GM12878 (cell line): ENCODE measurements at places on chromosomes 2 and 18. TPM values are rescaled to one million over a fixed set of nuclear protein-coding genes. Genes with fewer than 3 reads are reported as not detected.

Gene BMP10
- not detected in 2 replicates for polyA plus RNA-seq

Gene BMPR2
- 6.2 and 7.8 TPM in 2 replicates for polyA plus RNA-seq

Gene PGAP1
- 2.0 and 2.9 TPM in 2 replicates for polyA plus RNA-seq

Gene GNAL
- polyA plus RNA-seq, result 0.37 and 0.39 TPM in 2 replicates

GRCh38 chr18:79765491-79766245 is 32.1 kb upstream of the KCNG2 start:
- DNase-seq, result no peak

DNA sequence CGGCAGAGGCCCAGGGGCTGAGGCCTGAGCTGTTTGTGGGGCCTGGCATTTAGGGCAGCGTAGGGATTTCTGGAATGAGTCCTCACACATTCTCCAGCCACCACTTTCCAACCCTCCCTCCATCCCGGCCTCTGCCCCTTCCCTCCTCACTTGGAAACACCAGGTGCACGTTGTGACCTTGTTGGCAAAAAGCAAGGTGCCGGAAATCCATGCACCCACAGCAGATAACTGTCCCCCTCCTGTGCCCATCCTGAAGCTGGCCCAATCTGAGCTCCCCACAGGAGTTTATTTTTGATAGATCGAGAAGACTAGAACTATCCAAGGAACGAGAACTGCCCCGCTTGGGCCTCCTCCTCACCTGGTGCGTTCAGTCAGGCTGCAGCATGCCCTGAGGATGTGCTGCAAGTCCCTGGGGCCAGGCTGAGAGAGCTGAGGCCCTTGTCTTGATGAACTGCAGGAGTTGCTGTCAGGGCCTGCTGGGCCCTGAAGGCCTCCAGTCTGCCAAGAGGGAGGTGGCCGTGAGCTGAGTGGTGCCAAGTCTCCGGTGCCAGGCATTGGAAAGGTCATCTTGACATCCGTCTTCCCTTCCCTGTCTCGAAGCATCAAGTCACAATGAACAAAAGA is 55.8 kb downstream of the CTIF start:
- no peak for DNase-seq

GRCh38 chr18:45291621-45292615 is 323.4 kb upstream of the SLC14A2 start:
- DNase-seq, result no peak

GRCh38 chr2:217563565-217563964 is 439.2 kb downstream of the TNS1 start:
- DNase-seq, result no peak

DNA sequence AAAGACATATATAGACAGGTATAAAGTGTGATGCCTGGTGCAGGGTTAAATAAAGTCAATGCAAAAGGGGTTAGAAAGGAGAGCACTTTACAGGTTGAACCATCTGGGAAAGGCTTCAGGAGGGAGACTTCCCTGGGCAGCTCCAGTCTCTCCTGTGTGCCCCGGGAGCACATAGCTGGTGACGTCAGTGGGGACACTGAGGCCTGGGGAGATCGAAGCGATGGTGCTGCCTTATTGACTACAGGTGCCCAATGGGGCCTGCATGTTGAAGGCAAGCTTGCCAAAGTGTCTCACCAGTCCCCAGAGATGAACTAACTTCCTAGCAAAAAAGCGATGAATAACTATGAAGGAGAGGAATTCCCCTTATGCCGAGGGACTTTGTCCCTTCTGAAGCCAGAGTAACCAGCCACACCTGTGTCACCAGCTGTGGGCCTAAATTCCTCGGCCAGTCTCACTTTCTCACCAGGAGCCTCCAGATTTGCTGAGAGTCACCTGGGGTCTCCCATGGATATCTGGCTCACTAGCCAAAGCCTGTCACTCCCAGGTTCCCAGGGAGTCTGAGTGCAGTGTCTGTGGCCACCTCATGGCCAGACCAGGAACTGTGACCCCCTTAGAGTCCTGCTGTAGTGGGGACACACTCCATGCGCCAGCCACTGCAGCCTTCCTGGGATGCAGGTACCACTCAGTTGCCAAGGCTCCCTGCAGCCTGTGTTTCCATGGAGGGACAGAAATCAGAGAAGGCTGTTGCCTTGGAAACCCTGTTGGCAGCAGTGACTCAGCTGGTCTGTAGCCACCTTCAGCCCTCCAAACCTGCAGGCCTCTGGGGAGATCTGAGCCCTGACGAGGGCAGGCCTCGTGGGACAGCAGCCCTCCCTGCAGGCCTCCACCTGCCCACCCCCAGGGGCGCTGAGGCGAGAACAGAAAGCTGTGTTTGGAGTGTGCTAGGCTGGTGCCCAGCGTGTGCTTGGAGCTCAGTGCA is 128.7 kb downstream of the CTIF start:
- DNase-seq, result no peak
